ENCODE measurements at places on chromosomes 7 and 10. TPM values are rescaled to one million over a fixed set of nuclear protein-coding genes. Genes with fewer than 3 reads are reported as not detected.

SGCE gene
- 20.1 TPM for total RNA-seq

DNA sequence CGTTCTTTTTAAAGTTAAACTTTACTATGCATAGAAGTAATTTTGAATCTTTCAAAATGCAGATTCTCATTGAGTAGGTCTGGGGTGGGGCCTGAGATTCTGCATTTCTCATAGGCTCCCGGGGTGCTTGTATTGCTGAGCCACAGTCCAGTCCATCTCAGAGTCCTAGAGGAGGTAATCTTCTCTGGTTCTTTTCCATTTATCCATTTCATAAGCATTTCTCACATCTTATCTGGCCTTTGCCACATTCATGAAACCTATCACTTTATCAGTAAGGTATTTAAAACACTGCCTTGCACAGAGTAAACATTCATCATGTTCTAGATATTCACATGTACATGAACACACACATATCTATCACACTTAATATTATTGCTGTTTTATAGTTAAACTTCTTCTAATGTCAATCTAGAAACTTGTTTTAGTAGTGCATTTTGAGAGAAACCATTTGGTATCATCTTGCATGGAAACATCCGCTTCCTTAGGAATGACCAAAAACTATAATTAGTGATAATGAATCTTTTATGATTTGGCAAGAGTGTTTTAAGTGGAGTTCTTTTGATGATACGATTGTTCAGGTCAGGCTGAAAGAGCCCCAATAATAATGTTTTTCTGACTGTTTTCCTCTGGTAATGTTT, 12.0 kb downstream of the GNAI1 start:
- no peak for DNase-seq

DNA sequence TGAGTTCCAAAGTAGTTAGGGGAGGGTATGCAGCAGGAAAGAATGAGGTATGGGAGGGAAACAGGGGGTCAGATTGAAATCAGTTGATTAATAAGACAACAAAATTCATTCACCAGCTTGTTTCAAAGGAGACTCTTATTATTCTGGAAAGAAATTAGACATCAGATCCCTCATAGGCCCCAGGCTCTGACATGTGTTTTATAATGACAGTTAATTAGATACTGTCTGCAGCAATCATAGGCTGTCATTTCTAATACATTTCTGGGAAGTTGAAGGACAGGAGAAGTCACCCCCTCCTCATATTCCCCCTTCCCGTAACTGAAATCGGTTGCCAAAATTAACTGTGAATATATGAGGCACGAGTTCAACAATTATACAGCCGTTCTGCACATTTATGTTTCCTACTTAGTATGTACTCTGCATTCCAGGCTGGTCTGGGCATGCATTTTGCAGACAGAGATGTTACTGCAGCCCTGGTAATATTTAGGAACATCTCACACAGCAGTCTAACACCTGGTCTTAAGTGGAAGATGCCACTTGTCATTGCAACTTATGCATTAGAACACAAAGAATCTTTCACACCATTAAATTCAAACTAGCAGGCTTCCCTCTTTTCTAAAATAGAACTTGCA, 355.2 kb upstream of the LRGUK start:
- no peak for DNase-seq

- DNase-seq: no peak
These were observed 1.4 kb downstream of the SUPV3L1 start for GRCh38 chr10:69181433-69181832.

GRCh38 chr7:94923412-94923811, 16.0 kb downstream of the PPP1R9A start:
- no peak for DNase-seq
